CD14-positive monocyte (primary cell): ENCODE measurements at places on chromosomes 2 and 18. TPM values are rescaled to one million over a fixed set of nuclear protein-coding genes. Genes with fewer than 3 reads are reported as not detected.

DNA sequence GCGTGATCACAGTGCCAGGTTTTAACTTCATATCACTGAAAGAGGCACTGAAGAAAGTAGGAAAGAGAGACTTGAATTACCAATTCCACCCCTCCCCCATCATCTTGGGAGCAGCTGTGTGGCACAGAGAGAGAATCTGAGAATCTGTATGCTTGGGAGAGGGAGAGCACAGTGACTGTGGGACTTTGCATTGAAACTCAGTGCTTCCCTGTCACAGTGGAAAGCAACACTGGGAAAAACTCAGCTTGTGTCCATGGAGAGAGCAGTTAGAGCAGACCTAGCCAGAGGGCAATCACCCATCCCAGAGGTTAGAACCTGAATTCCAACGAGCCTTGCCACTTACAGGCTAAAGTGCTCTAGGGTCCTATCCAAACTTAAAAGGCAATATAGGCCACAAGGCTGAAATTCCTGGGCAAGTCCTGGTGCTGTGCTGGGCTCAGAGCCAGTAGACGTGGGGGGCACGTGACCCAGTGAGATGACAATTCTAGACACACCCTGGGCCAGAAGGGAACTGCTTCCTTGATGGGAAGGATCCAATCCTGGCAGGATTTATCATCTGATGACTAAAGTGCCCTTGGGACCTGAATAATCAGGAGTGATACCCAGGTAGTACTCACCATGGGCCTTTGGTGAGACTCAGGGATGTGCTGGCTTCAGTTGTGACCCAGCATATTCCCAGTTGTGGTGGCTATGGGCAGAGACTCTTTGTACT, 15.5 kb upstream of the ABCB11 start:
- no peak for DNase-seq

DNA sequence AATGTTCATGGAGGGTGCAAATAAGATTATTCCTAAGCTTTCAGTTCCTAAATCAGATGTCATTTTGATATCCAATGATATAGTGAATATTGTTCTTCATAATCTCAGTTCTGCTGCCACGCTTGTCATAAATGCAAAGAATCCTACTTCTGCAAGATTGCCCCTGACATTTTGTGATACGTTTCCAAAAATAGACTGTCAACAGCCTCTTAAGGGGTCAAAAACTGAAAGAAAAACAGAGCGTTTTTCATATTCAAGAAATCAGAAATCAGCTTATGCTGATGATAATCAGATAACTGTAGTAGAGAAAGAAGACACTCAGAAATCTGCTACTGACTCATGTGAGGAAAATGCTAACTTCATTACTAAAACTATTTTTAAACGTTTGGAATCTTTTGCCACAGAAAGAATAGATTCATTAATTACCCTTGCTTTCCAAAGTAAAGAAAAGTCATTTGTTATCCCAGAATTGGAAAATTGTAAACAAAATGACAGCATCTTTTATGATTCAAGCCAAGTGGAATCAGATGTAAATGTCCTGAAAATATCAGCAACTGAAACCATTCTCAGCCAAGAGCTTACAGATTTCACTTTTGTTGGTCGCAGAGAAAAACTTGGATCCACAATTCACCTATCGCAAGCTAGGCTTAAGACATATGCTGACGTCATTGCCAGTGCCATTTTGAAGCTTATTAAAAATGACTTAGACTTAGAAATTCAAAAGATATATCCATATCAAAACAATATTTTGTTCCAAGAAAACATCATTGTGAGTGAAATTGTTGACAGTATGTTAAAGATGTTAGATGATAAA, 55.1 kb downstream of the FSIP2 start:
- no peak for DNase-seq

GRCh38 chr2:61534926-61535325, 3.2 kb downstream of the XPO1 start:
- no peak for DNase-seq

QPCT gene
- 272 TPM for polyA plus RNA-seq

GRCh38 chr2:155382776-155383175, 684.3 kb downstream of the KCNJ3 start:
- DNase-seq: no peak

- DNase-seq: no peak
These were observed 36.3 kb downstream of the OSGEPL1 start for GRCh38 chr2:189726271-189726670.

- no peak for DNase-seq
These were observed 99.4 kb downstream of the FTCDNL1 start for GRCh38 chr2:199751492-199752120.

ANKRD29 gene
- 0.03 and 0.28 TPM in 2 replicates for polyA plus RNA-seq
